Calu3 (cell line): ENCODE measurements at places on chromosomes 6 and 20. TPM values are rescaled to one million over a fixed set of nuclear protein-coding genes. Genes with fewer than 3 reads are reported as not detected.

GRCh38 chr6:117521791-117522502 is 39.5 kb downstream of the DCBLD1 start:
- H3K27ac ChIP-seq: no peak overlapping the region
- no peaks in the 10 kb centered on the region for H3K27me3 ChIP-seq
- H3K36me3 ChIP-seq: peaks cover 11% of the 10 kb centered on the region
- no peaks in the 10 kb centered on the region for H3K4me1 ChIP-seq
- no peak overlapping the region for H3K4me3 ChIP-seq

DNA sequence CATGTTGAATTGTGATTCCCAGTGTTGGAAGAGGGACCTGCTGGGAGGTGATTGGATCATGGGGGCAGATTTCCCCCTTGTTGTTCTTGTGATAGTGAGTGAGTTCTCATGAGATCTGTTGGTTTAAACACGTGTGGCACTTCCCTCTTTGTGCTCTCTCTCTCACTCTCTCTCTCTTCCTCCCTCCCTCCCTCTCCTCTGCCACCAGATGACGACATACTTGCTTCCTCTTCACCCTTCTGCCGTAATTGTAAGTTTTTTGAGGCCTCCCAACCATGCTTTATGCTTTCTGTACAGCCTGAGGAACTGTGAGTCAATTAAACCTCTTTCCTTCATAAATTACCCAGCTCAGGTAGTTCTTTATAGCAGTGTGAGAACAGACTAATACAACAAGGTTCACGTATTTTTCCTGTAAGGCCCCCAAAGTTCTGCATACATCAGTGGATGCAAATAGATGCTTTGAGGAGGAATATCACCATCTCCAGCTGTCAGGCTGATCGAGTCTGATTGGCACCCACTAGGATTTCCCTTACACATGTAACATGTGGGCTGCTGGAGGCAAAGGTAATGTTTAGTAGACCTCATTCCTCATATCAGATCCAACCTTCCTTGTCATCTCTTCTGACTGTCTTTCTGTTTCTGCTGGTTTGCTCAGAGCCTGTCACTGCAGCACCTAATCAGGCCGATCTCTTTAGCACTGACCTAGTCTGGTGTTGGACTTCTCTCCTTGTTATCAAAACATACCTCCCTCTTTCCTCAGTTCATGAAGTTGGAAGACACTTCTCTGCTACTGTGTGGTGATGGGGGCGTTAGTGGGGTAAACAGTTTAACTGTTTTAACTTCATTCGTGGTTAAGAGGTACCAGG is 54.3 kb upstream of the BACH2 start:
- H3K27me3 ChIP-seq: peaks cover 38% of the 10 kb centered on the region
- peaks cover 17% of the 10 kb centered on the region for H3K4me1 ChIP-seq
- no peak for DNase-seq
- H3K36me3 ChIP-seq: no peaks in the 10 kb centered on the region

DNA sequence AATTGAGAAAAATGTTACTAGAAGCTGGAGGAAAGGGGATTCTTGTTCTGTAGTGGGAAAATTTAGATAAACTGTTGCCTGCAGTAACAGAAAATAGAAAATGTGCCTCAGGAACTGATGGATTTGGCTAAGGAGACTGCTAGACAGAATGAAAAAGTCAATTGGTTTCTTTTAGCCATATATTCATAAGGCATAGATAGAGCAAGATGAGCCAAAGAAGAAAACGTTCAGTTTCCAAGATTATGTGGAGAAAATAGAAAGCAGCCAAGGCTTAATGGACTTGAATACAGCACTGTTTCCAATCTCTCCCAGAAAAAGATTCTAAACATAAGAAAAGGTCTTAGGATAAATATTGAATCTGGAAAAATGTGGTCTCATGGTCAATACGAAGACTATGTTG is 115.1 kb upstream of the TCF21 start:
- DNase-seq: no peak
- no peaks in the 10 kb centered on the region for H3K4me1 ChIP-seq
- no peak overlapping the region for H3K27ac ChIP-seq
- H3K27me3 ChIP-seq: no peaks in the 10 kb centered on the region

SIRPG gene
- not detected in 2 replicates for total RNA-seq

DNA sequence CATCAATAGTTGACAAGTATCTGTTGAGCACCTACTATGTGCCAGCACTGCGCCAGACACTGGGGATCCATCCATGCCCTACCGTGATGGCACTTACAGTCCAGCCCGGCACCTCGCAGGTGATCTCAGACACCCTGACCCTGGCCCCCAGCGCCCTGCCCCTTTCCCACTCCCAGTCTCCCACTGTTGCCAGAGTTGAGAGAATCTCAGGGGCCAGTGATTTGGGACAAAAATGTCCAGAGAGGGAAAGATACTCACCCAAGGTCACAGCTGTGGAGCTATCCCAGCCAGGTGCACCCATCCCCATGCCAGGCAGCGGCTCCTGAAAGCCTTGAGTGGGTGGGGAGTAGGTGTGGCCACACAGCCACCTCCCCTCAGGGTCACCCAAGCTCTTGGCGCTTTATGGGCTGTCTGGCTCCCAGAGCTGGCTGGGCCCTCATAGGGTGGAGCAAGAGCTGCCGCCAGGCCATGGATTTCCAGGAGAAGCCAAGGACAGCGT is 3.3 kb downstream of the PI16 start:
- H3K4me3 ChIP-seq: no peak overlapping the region
- no peaks in the 10 kb centered on the region for H3K27me3 ChIP-seq
- peaks cover 44% of the 10 kb centered on the region for H3K4me1 ChIP-seq
- no peak overlapping the region for H3K27ac ChIP-seq
- peaks cover 8% of the 10 kb centered on the region for H3K36me3 ChIP-seq

LY6G6D gene
- not detected in 2 replicates for total RNA-seq

SLC17A2 gene
- not detected in 2 replicates for total RNA-seq

- no peak for DNase-seq
- H3K4me1 ChIP-seq: peaks cover 64% of the 10 kb centered on the region
- H3K36me3 ChIP-seq: peaks cover 11% of the 10 kb centered on the region
- H3K27me3 ChIP-seq: no peaks in the 10 kb centered on the region
- no peak overlapping the region for H3K4me3 ChIP-seq
Observed at GRCh38 chr6:108651340-108652227, 90.9 kb downstream of the FOXO3 start.

DNA sequence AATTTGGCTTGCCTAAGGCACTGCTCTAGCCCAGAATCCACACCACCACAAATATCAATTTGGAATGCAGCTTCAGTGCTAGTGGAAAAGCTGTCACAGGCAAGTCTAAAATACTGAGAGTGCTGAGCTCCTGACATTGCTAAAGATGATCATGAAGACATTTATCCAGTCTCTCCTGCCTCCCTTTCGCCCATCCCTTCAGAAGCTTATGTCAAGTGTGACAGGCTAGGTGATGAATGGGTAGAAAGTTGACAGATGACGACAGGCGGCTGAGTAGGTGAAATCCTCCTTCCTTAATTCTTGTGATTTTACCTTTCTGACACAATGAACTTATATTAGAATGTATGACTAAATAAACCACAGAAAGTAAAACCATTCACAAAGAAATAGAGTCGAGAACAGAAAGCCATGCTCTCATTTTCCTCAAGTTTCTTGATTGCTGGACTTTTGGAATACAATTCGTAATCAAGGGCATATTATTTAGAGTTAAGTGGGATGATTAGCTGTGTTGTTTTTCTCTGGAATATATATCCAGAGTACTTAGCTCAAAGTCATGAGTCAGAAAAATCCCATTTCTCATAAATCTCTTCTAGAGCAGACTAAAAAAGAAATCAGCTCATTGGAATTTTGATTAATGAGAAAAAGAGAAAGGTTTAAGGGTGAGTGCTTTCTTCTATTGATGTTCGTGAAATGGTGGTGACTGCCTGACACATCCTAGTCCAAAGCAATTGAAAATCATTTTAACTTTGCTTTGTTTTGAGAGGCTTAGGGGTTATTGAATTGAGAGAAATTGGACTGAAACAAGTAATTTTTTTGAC is 1228.2 kb upstream of the CITED2 start:
- no peaks in the 10 kb centered on the region for H3K36me3 ChIP-seq
- H3K4me3 ChIP-seq: no peak overlapping the region
- no peak for DNase-seq
- H3K27ac ChIP-seq: no peak overlapping the region

HUS1B gene
- 0.61 and 0.71 TPM in 2 replicates for total RNA-seq

GRCh38 chr6:39982720-39983119 is 48.5 kb upstream of the MOCS1 start:
- no peak overlapping the region for H3K27ac ChIP-seq
- H3K27me3 ChIP-seq: peaks cover 17% of the 10 kb centered on the region
- H3K36me3 ChIP-seq: no peaks in the 10 kb centered on the region
- H3K4me1 ChIP-seq: no peaks in the 10 kb centered on the region
- DNase-seq: no peak
- H3K4me3 ChIP-seq: no peak overlapping the region

GRCh38 chr6:39964094-39964493 is 29.8 kb upstream of the MOCS1 start:
- no peaks in the 10 kb centered on the region for H3K36me3 ChIP-seq
- H3K4me3 ChIP-seq: no peak overlapping the region
- peaks cover 8% of the 10 kb centered on the region for H3K27me3 ChIP-seq
- H3K4me1 ChIP-seq: no peaks in the 10 kb centered on the region
- H3K27ac ChIP-seq: no peak overlapping the region

DNA sequence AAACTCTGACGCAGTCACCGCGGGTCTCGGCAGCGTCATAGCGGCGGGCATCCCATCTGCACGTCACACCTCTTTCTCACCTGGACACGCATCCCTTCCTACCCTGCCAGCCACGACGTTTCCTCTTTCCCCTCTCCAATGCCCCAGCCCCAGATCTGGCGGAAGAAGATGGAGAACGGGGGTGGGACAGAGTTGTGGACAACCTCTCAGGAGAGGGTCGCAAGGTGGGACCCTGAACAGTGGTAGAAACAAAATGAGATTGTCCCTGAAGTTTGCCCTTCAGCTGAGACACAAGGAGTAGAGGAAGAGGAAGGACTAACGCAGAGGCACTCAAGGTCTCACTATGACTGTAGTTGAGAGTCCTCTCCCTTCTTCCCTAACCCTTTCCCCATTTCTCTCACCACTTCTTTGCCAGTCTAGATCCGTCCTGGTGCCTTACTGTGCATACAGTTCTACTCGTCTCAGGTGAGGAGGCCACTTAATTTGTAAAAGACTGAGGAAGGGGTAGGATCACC is 562 bp downstream of the TRIM39 start:
- H3K27ac ChIP-seq: peak overlapping the region; percentile 100
- peaks cover 49% of the 10 kb centered on the region for H3K4me1 ChIP-seq
- DNase-seq: no peak
- H3K4me3 ChIP-seq: peak overlapping the region; percentile 100
- peaks cover 50% of the 10 kb centered on the region for H3K36me3 ChIP-seq
- no peaks in the 10 kb centered on the region for H3K27me3 ChIP-seq

DNA sequence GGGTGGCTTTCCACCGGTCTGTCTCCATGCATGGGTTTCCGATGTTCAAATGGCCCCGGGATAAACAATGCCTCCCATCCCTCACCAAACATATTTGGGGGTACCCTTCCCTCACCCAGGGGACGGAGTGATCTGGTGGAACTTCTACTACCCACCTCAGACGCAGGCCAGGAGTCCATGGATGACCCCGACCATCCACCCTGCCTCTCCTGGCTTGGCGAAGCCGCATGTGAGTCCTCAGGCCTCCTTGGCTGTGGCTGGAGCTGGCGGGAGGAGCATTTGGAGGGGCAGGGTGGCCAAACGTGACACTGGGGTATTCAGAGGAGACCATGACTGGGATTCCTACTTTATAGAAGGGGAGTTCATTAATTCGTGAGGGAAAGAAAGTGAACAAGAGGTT is 45.9 kb upstream of the FRMD1 start:
- H3K4me1 ChIP-seq: no peaks in the 10 kb centered on the region
- H3K4me3 ChIP-seq: no peak overlapping the region
- no peak for DNase-seq
- H3K36me3 ChIP-seq: no peaks in the 10 kb centered on the region

TSHZ2 gene
- total RNA-seq: not detected in 2 replicates

DNA sequence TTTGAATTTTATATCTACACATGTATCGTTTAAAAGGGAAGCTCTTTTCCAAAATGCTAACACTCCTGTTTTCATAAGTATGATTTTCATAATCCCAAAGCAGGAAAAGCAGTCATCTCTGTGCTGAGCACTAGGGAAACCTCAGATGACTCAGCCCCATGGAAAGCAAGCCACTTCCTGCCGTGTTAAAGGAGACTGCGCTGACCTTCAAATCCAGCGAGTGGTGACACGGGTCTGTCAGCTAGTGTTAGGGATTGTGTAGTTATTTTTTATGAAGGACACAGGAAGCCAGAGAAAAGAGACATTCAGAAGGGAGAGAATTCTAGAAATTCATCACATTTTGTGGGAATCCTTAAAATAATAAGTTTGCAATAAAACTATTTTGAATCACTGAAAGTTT is 57.0 kb upstream of the CD93 start:
- no peak overlapping the region for H3K4me3 ChIP-seq
- H3K36me3 ChIP-seq: no peaks in the 10 kb centered on the region
- DNase-seq: peak; percentile 23
- no peak overlapping the region for H3K27ac ChIP-seq
- H3K4me1 ChIP-seq: peaks cover 16% of the 10 kb centered on the region
- no peaks in the 10 kb centered on the region for H3K27me3 ChIP-seq

CRIP3 gene
- total RNA-seq: 2.3 and 5.4 TPM in 2 replicates

GRCh38 chr6:124551711-124552233 is 410.5 kb upstream of the RNF217 start:
- no peak overlapping the region for H3K27ac ChIP-seq
- no peaks in the 10 kb centered on the region for H3K4me1 ChIP-seq
- no peak overlapping the region for H3K4me3 ChIP-seq

FAXC gene
- total RNA-seq: 0.83 and 1.5 TPM in 2 replicates

GRCh38 chr6:41652866-41653652 is 14.8 kb downstream of the MDFI start:
- H3K27ac ChIP-seq: no peak overlapping the region
- no peaks in the 10 kb centered on the region for H3K4me1 ChIP-seq
- H3K36me3 ChIP-seq: peaks cover 5% of the 10 kb centered on the region
- DNase-seq: no peak
- no peak overlapping the region for H3K4me3 ChIP-seq
- H3K27me3 ChIP-seq: peaks cover 11% of the 10 kb centered on the region

GRCh38 chr6:24272553-24272952 is 85.3 kb downstream of the DCDC2 start:
- no peak overlapping the region for H3K4me3 ChIP-seq
- peaks cover 24% of the 10 kb centered on the region for H3K36me3 ChIP-seq
- no peaks in the 10 kb centered on the region for H3K27me3 ChIP-seq
- no peak overlapping the region for H3K27ac ChIP-seq

- H3K36me3 ChIP-seq: no peaks in the 10 kb centered on the region
- no peak overlapping the region for H3K27ac ChIP-seq
- H3K4me1 ChIP-seq: peaks cover 6% of the 10 kb centered on the region
- no peak for DNase-seq
- H3K27me3 ChIP-seq: no peaks in the 10 kb centered on the region
Observed at GRCh38 chr6:157964100-157964499, 17.6 kb upstream of the SYNJ2 start.

CST1 gene
- total RNA-seq: 0.69 and 1.2 TPM in 2 replicates

DNA sequence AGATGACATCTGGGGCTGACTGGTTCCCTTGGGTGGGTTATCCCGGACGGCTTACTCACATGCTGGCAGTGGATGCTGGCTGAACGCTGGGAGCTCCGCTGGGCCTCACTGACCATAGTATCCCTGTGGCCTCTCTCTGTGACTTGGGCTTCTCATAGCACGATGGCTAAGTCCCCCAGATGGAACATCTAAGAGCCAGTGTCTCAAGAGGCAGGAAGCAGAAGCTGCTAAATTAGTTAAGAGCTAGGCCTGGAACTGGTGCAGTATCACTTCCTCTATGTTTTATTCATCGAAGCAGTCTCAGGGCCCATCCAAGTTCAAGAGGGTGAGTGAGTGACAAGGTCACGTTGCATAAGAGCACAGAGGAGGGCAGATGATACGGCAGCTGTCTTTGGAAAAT is 116.5 kb upstream of the LAMP5 start:
- H3K36me3 ChIP-seq: peaks cover 5% of the 10 kb centered on the region
- H3K4me3 ChIP-seq: no peak overlapping the region
- no peak overlapping the region for H3K27ac ChIP-seq
- H3K27me3 ChIP-seq: no peaks in the 10 kb centered on the region

PLCB4 gene
- total RNA-seq: 9.9 and 12.9 TPM in 2 replicates

KCNK15 gene
- total RNA-seq: 1.5 and 4.8 TPM in 2 replicates

FAM83B gene
- total RNA-seq: 22.2 and 24.2 TPM in 2 replicates

HMGCLL1 gene
- not detected in 2 replicates for total RNA-seq

GABRR2 gene
- total RNA-seq: 0.32 and 0.78 TPM in 2 replicates
